ENCODE measurements at places on chromosomes 1 and 21.
A peak's percentile ranks its signal among the peaks of the same experiment; 100 is the strongest.

DNA sequence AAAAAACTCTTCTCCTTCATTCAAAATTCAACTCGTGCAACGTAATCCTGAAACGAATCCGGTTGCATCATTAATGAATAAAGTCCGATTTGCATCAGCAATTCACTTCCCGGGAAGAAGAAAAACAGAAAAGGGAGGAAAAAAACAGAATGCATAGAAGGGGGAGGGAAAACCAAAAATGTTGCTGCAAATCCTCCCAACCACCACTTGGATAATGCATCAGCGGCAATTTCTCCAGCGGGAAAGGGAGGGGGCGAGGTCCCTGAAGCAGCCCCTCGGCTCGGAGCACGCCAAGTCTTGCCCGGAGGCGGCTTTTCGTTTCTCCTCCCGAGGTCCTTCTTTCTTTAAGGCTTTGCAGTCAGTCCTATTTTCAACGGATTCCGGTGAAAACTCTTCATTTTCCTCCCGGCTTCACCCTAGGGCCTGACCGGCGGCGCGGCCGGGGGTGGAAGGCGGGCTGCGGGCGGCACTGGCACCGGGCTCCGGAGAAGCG is 723 bp downstream of the CDC42BPA start:
- DNase-seq, result peak; percentile 61

- peak; percentile 48 for DNase-seq
These were observed 108.7 kb downstream of the USH2A start for GRCh38 chr1:216314379-216315095.

DNA sequence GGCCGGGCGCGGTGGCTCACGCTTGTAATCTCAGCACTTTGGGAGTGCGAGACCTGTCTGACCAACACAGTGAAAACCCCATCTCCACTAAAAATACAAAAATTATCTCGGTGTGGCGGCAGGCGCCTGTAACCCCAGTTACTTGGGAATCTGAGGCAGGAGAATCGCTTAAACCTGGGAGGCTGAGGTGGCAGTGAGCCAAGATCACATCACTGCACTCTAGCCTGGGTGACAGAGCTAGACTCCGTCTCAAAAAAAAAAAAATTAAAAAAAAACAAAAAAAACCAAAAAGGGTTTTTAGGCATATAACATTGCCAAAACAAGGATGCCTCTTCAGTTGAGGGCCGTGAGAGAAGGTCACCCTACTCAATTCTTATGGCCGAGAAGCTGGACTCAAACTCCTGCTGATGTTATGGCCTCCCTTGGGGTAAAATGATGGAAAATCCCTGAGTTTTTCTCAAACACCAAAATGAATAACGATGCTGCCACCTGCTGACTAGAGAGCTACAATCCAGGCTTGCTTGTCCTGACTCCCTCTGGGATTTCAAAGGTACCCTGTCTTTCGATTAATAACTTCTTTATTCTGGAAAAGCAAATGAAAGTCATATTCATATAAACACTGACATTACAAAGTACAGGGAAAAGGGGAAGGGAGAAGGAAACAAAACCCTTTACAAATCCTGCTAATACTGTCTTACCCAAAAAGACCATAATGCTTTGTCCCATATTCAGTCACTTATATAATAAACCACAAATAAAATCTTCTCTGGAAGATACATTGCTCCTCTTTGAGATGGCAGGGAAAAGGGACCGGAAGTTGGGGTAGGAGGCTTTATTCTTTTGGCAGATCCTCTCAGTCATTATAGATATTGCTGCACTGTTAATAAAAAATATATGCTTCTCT is 10.7 kb downstream of the RAB42 start:
- DNase-seq, result peak; percentile 82

GRCh38 chr1:184426278-184426674 is 39.4 kb downstream of the C1orf21 start:
- no peak for DNase-seq

DNA sequence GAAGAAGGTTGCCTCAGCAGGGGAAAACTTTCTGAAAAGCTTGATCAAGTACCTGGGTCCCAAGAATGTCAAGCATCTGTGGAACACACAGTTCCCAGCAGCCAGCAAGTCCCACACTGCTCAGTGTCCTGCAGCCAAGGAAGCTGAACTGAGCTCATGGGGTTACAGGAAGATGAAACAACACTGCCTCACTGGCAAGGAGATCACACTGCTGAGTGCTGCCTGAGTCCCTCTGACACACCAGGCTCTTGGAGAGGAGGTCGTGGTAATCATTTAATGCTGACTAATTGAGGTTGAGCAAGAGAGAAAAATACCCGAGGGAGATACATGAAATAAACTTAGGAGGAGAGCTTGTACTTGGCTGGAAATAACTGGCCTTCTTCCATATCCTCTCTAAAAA is 75.2 kb downstream of the MPZL1 start:
- peak; percentile 99 for DNase-seq

DNA sequence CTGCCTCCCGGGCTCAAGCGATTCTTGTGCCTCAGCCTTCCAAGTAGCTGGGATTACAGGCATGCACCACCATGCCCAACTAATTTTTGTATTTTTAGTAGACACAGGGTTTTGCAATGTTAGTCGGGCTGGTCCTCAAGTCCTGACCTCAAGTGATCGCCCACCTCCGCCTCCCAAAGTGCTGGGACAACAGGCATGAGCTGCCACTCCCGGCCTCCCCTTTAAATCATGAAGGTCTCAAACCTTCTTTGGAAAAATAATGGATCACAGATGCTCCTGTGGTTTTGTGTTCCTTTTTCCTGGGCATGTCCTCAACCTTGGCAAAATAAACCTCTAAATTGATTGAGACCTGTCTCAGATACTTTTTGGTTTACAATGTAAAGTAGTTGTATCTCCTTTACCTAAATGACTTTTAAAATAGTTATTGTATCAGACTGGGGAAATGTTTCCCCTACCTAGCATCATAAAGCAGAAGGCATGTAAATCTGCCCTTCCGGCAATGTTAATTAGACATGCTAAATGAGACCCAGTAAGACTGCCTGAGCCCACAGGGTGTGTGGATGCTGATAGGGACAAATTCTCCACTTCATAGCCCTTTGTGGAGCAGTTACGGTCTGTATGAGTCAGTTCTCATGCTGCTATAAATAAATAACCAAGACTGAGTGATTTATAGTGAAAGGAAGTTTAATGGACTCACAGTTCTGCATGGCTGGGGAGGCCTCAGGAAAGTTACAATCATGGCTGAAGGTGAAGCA is 27.8 kb downstream of the CBR1 start:
- no peak for DNase-seq

GRCh38 chr1:240496941-240497340 is 115.0 kb downstream of the GREM2 start:
- no peak for DNase-seq

DNA sequence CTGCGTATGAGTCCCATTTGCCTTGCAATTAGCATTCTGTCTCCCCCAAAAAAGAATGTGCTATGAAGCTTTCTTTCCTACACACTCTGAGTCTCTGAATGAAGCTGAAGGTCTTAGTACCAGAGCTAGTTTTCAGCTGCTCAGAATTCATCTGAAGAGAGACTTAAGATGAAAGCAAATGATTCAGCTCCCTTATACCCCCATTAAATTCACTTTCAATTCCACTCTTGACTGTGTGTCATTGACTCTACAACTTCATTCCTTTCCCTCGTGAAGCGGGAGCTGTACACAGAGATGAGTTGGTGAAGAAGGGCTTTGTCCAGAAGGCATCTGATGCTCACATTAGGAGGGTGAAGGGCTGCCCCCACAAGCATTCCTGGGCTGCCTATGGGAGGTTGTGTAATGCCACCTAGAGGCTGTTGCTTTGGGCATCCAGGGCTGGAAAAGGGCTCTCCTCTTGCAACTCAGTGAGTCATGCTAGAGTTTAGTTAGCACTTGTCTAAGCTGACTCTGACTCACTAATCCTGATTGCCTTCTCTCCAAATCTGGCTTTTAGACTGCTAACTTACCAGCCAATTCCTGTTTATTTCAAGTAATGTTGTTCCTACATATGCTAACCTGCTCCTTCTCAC is 1.8 kb downstream of the SPRR1B start:
- DNase-seq, result peak; percentile 48

DNA sequence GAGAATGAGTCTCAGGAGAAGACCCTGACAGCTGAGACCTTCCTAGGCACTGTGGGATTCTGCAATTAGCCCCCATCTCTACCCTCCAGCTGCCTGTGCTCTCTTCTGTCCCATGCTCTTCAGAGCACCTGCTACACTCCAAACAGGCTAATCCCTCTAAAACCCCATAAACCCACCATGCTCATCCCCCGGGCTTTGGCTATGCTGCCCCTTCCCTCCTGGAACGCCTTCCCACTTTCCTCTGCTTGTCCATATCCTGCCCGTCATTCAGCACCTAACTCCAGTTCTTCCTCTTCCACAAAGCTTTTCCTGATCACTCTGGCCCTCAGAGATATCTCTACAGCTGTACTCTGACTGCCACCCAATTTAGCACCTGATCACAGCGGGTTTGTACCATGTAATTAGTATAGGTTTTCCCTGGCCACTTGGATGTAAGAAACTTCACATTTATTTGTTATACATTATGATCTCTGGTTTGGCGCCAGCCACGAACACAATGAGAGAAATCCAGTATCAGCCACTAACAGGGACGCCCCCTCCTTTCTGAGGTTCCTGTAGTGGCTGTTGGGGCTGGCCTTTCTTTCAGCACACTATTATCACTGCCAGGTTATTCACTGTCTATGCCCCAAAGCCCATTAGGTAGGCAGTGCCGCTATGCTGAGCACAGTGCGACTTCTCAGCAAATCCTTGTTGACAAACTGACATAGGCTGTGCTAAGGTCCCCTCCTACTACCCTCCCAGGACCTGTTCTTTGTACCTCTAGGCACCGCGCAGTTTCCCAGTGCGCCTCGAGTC is 45.1 kb downstream of the CDC7 start:
- DNase-seq, result no peak

GRCh38 chr1:226657895-226658545 is 81.1 kb downstream of the ITPKB start:
- DNase-seq, result no peak

GRCh38 chr1:210455840-210456603 is 127.3 kb downstream of the HHAT start:
- DNase-seq, result no peak

DNA sequence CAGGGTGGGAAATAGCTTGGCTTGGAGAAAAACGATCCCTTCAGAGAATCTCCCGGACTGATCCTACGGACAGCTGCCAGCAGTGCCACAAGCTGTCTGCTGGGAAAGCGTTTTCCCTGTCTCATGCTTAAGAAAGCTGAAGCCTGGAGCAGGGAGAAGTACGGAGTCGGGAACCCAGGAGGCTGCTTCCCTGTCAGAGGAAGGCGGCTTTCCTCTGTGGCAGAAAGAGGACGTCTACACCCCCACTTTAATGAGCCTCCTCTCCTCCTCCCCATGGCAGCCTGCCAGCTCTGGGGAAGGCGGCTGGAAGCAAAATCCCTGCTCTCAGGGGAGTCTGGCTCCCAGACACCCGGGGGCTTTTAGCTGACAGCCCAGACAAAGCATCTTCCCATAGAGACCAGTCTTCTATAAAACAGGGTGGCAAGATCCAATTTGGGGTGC is 7.3 kb downstream of the KIF21B start:
- peak; percentile 34 for DNase-seq

GRCh38 chr21:36688324-36688723 is 10.6 kb upstream of the SIM2 start:
- DNase-seq, result no peak

- DNase-seq, result no peak
These were observed 53.2 kb downstream of the DDAH1 start for GRCh38 chr1:85411567-85412305.

DNA sequence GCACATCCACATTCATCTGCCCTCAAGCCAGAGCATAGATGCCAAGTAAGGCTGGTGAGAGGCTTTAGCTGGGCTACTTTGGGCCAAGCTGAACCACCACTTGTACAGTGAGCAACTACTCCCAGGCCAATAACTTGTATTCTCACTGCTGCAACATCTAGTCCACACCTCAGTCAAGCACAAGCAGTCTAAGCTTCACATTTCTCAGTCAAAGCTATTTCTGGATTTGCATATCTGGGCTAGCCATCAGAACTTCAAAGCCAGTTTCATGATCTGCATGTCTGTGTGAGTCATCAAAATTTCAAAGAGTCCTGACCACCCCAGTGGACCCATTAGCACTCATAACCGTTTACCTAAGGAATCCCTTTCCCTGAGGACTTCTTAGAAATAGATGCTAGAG is 77.7 kb upstream of the DIRAS3 start:
- DNase-seq, result peak; percentile 60

- DNase-seq, result peak; percentile 65
These were observed 16.2 kb downstream of the AZIN2 start for GRCh38 chr1:33097137-33097611.

DNA sequence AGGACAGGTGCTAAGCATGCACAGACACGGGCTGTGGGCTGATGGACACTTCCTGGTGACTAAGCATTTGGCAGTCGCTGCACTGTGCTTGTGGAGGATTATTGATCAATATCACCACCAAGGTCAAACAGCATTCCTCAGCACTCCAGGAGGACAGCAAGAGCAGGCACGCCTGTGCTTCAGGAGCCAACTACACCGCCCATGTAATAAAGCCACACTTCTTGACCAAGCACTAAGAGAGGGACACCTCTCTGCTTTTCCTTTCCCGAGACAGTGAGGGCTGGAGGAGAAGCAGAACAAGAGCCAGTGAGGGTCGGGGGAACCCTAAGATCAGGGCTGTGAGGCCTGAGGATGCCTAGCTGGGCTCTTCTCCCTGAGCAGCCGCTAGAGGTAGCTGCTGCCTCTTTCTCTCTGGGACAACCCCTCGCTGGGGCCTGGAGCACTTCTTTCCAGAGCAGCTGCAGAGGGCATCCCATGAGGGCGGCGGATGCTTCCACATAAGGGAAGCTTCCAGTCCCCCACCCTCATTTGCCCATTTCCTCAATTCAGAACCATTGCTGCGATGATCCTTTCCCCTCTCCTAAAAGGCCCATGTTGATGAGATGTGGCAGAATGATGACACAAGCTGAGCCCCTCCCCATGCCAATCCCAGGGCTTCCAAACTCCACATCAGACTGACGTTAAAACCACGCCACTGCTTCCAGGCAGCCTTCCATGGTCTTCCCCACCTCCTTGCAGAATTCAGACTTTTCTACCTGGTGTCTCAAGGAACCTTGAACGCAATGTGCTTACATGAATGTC is 19.1 kb downstream of the RAB7B start:
- DNase-seq, result peak; percentile 55

GRCh38 chr1:240663169-240663879 is 51.4 kb upstream of the GREM2 start:
- DNase-seq, result peak; percentile 89

DNA sequence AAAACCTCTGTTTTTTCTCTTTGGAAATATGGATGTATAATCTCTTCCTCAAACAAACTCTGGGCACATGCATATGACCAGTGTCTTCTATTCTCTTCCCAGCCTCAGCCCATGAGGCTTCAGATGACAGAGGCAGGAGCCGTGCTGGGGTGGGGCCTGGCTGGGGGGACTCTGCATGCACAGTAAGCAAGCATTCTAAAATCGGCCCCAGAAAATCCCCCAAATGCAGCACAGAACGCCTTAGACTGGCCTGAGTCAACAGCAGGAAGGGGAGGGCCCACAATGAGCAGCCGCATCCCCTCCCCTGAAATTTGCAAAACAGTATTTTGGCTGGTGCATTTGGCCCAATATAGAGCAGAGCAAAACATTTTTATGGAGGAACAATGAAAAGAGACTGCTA is 47.8 kb downstream of the ITPKB start:
- no peak for DNase-seq

Data from IMR-90 (cell line).